ENCODE measurements at places on chromosomes 13 and 19.
A peak's percentile ranks its signal among the peaks of the same experiment; 100 is the strongest.

GRCh38 chr19:43607238-43608205, 4.4 kb upstream of the SRRM5 start:
- DNase-seq: no peak

DNA sequence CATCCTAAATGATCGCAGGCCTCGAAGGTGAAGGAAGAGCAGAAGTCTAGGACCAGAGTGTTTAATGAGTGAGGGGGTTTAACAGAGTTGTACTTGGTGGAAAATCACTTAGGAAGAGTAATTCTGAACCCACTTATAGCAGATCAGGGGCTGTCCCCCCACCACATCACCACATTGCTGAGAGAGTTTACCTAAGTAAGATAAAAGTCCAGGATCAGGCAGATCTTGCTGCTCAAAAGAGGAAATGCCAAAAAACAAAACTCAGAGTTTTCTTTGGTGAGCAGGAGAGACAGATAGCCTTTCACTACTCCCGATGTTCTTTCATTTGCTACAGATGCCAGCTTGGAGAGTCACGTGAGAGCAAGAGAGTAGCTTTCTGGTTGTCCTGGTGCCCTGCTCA, 15.4 kb downstream of the ZNF317 start:
- DNase-seq: no peak

DNA sequence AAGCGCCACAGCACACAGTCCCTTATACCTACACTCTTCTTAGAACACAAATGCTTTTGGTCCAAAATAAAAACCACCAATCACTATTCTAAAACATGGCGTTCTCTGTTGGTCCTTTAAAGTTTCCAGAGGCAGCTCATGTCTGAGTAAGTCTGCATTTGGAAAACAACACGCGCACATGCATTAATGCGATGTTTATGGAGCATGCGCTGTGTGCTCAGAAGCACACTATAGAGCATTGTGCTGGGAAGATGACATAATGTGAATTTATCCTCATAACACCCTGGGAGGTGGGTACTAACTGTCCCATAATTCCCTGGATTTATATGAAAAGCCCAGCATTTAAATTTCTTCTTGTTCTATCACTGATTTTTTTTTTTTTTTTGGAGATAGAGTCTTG, 10.7 kb downstream of the ZNF682 start:
- DNase-seq: no peak

DNA sequence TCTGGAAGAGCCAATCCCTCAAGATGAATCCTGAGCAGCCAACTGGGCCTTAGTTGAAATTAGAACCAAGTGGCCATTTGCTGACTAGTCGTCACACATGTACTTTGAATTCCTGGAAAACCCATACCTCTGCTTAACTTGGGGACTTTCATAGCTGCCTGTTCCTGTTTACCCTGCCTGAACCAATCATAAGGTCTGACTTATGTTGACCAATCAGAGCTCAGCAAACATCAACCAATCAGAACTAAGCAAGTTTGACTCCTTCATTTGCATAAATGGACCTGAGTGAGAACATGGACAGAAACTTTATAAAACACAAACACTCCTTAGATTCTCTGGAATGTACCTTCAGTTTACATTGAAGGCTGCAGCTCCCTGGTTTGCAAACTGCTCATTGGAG, 50.8 kb downstream of the LATS2 start:
- peak; percentile 66 for DNase-seq

GRCh38 chr13:23359882-23360281, 73.6 kb downstream of the SACS start:
- no peak for DNase-seq

DNA sequence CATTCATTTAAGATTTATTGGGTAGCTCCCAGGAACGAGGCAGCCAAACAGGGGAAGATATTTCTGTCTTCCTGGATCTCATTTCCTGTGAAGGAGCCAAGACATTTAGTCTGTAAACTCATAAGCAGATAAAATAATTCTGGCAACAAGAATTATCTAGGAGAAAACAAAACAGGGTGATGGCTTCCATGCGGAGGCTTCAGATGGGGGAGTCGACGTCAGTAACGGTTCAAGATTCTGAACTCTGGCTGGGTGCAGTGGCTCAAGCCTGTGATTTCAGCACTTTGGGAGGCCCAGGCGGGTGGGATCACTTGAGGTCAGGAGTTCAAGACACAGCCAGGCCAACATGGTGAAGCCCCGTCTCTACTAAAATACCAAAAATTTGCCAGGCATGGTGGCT, 1.3 kb downstream of the GNA15 start:
- no peak for DNase-seq

DNA sequence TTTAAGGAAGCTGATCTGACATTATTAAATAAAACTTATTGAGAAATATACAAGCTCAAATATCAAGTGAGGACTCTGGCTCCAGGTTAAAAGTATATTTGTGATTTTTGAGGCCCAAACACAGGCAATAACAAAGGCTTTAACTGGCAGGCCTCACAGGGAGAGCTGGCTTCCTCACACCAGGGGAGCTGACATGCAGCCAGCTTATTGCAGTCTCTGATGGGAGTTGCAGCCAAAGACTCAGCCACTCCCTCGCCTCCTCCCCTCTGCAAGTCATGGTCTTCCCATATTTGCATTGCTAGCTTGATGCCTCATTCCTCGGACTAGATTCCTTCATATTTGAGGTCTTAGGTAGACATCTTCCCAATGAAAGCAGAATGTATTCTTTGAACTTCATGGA, 647.1 kb upstream of the SLITRK6 start:
- DNase-seq: no peak

DNA sequence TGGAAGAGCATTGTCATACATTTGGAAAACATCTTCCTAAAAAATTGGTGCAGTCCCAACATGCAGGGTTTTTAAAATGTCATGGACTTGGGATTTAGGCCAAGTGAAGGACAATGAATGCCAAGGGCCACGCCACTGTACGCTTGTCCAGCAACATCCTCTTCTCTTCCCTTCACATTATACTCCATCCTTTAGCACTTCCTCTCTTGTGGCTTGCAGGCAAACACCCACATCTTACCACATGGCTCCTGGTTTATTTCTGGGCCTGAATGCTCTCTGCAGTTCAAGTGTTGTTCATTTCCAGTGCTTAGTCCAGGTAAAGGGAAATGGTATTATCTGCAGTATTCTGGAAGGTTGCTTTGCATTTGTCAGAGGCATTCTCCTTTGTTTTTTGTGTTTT, 45.0 kb downstream of the CBY2 start:
- no peak for DNase-seq

DNA sequence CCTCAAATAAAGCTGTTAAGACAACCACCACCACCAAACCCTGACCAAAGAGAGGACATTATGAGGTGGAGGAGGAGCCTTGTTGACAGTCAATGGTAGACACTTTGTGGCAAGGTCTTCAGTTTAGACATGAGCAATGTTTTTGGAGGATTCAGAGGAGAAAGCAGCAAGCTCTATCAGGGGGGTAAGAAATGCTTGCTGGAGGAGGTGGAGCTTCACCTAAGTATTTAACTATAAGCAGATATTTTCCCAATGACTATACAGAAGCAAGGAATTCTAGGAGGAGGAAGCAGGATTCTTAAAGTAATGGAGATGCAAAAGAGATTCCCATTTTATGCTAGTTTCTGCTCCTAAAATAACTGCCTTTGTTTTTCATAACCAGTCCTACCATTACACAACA, 74.2 kb downstream of the TRPC4 start:
- no peak for DNase-seq

- DNase-seq: no peak
These were observed 3.1 kb upstream of the PTPRH start for GRCh38 chr19:55212447-55212846.

DNA sequence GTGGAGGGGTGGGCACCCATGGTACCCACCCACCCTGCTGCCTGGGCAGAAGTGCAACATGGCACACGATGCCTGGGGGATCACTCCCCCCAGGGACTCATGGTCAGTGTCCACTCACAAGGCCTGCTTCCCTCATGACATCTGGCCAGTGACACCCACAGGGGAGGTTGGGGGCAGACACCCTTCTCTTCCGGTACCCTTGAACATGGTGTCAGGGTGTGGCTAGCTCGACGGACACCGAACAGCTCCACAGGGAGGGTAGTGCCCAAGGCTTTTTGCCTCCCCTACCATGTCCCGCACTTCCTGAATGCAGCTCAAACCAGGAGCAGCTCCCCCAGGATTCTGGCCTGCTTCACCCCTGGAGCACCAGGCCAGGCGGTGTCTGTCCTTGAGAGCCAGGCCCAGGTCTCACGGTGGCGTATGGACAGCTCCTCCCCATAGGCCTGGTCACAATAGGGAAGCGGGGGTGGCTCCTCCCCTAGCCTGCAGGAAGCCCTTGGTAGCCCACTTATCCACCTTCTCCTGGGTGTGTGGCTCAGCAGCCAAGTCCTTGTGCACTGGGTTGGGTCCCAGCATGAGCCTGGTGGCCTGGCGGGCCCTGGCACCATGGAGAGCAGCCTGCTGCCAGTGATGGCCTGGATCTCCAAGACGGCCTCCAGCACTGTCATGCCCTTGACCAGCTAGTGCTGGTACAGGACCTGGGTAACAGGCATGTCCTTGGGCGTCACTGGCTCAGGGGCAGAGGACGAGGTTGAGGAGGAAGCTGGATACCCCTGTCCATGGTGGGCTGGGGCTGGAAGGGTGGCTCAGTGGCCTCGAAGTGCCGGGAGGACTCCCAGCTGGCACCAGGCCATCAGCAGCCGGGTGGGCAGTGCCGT, 7.8 kb downstream of the ACP4 start:
- no peak for DNase-seq

GRCh38 chr19:48292798-48293197, 22.9 kb downstream of the ZNF114 start:
- peak; percentile 40 for DNase-seq

- DNase-seq: no peak
These were observed 15.0 kb downstream of the LIPE start for GRCh38 chr19:42412227-42412626.

DNA sequence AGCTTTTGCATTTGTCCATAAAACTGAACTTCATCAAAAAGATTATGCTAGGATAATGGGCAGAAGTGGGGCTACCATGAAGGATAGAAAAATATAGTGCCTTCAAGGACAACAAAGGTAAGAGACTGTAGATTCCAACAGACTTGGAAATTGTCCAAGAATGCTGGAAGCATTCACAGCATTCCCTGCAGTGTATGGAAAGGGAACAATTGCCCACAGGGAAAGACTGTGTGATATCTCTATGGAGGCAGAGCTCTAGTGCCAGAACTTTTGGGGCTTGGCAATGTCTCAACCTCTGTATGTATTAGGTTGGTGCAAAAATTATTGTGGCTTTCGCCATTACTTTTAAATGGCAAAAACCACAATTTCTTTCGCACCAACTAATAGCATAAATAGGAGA, 1598.8 kb upstream of the MIR17HG start:
- peak; percentile 28 for DNase-seq

DNA sequence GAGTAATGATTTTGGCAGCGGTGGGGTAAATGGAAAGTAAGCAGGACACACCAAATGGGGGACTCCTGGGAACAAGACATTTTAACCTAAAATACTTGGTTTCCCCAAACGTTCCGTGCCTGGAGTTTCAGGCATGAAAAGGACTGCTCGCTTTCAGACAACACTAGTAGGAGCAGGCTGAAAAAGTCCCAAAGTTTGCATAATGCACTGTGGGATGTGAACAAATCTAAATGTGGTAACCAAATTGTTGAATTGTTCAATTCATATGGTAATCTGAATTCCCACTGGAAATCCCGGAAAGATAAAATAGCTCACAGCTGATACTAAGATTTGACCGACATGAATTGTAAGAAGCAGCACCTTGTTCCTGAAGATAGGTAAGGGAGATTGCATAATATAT, 467.2 kb upstream of the ARGLU1 start:
- DNase-seq: no peak

DNA sequence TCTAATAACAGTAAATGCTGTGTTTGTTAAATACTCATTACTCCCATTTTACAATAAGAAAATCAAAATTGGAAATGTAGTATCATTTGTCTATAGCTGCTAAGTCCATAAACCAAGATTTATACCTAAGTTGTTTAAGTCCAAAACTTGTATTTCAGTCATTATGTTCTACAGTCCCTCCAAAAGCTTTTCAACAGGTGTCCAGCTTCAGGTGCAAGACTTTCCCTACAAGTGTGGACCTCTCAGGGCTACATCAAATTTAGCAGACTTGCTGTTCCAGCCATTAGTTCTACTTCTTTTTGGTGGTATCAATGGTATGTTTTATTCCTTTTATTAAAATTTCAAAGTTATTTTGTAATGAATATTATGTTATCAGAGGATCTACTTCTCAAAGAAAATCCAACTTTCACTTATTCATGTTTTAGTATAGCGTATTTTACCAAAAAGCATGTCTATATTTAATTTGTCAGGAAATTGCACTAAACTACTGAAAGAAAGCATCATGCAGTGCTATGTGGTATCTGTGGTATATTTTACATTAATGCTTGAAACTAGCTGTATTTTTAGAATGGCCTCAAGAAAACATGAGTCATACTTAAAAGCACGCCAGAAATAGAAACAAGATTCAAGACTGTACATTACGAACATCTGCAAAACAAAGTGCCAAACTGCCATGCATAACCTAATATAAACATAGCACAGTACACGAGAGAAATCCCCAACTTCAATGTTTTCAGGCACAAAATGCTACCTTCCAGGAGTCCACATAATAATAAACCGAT, 44.5 kb downstream of the VWA8 start:
- DNase-seq: peak; percentile 69

DNA sequence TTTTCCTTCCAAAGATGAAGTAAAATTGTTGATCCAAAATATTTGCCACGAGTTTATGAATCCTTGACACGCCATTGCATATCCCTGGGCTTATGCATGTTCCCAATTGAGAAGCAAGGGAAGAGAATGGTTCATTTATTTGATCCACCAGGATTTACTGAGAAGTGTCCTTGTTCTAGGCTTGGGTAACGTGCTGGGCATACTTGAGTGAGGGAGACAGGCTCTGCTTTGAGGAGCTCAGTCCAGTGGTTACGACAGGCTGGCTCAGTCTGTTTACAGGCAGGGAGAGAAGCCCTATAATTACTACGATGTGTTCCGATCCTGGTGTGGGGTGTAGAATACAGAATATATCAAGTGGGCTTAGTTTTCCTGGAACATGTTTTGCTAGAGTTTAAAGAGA, 6.3 kb upstream of the PNMA8C start:
- no peak for DNase-seq

DNA sequence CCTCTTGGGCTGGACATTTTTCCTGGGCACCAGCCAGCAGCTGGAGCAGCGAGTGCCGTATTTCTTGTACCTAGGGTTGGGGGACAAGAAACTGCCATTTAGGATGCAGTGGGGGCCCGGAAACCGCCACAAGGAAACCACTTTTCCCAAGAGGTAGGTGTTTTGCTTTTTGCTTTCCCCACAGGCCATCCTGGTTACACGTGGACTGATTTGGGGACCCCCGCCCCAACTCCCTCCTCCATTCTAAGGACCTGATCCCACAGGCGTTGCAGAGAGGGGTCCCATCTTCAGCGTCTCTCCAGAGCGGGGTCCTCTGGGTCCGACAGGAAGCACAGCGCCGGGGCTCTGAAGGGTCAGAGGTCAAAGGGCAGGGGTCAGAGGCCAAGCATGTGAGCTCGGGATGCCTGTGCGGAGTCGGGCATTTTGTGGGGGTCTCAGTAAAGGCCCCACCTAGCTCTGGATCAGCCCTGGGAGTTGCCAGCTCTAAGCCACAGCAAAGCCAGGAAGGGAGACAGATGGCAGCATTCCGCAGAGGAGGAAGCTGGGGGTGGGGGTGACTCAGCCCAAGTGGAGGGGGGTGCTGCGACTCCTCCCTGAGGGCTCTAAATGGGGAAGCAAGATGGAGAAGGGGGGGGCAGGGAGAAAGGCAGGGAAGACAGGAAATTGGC, 4.3 kb downstream of the ZGLP1 start:
- DNase-seq: no peak

GRCh38 chr13:60679131-60679530, 282.1 kb downstream of the TDRD3 start:
- no peak for DNase-seq

Data from renal cortical epithelial cell (primary cell).